NK-92 treated with Interleukin-12 subunit alpha and Interleukin-12 subunit beta, amount 100 ng/mL, for 24 hours (cell line): ENCODE measurements at places on chromosomes 5 and 9.

DNA sequence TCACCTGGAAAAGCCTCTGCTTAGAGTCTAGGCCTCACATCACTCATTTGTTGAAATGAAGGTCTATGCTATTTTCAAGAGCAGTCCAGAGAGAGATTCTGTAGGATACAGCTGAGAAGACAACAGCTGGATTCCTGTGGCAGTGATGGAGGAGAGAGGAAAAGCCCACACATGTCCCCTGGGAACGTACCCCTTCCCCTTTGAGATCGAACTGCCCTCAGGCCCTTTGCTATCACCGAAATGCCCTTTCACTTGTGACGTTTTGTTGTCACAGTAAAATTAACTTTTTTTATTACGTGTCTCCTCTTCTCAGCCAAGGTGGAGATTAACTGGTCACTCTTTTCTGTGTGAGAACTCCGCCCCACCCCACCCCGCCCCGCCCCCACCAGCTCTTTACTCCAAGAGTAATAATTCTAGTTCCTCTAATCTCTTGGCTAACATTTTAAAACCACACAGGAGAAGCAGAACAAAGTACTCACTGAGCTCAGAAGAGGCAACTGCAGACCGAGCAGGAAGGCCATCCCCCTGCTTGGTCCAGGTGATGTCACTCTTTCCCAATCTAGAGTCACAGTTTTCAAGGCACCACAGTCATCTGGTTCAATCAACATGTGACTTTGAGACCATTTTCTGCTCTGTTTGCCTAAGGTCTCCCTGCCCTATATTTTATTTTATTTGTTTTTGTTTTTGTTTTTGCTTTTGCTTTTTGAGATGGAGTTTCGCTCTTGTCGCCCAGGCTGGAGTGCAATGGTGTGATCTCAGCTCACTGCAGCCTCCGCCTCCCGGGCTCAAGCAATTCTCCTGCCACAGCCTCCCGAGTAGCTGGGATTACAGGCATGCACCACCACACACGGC, 105.6 kb downstream of the SUSD1 start:
- DNase-seq, result no peak

DNA sequence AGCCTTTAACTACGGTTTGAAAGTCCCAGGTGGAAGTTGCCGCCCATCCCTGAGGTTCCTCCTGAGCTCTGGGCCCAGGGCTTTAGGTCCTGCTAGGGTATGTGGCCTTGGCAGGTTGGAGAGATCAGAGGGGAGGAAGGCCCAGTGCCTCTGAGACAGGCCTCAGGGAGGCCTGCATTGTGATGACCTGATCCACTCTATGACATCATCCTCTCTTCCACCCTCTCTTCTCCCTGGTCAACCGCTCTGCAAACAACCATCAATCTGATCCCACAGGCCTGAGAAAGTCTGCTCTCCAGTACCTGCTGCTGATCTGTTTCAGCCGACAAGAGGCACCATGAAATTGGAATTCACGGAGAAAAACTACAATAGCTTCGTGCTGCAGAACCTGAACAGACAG, at the start of gene CCIN:
Gene CCIN (plus strand): TSS at position 223 of the 400 bp plus-strand sequence. CDS start 115 bp downstream, at position 338.
- DNase-seq, result no peak

DNA sequence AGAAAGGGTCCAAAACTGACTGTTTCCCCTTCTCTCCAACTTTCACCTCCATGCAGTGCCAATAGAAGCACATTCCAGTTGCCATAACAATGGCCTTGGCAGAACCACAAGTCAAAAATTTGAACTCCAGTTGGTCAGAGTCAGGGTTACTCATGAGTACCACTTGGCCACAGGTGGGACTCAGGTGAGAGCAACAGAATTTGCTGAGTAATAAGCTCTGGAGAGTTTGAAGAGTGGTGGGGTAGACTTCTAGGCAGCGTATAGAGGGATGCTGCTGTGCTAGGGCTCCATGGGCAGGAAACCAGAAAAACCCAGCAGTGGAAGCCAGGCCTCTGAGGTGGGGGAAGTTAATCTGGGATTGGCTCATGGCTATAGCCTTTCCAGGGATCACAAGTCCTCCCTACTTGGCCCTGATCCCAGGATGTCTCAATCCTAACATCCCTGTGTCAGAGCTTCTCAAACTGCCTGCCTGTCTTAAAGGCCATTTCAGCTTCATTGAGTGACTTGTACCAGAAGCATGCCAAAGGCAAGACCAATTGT, 30.2 kb downstream of the SNX18 start:
- DNase-seq, result no peak

- no peak for DNase-seq
Observed at GRCh38 chr5:170108266-170108785, 2.6 kb downstream of the FOXI1 start.

DNA sequence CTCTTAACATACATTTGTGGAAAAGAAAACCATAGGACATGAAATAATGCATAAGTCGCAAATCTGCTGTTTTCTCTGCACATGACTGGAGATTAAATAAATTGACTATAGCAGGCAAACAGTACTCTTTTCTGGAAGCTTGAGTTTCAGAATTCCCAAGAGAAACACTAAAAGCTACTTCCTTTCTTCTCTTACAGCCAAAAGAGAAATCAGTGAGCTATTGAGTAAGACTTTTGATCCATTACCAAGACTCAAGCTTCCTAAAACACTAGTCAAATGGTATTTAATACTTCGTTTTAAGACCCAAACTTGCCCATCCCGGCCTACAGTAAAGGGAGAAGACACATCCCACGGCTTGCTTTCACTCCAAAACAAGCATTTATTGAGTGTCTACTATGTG, 335.8 kb upstream of the PUM3 start:
- no peak for DNase-seq

DNA sequence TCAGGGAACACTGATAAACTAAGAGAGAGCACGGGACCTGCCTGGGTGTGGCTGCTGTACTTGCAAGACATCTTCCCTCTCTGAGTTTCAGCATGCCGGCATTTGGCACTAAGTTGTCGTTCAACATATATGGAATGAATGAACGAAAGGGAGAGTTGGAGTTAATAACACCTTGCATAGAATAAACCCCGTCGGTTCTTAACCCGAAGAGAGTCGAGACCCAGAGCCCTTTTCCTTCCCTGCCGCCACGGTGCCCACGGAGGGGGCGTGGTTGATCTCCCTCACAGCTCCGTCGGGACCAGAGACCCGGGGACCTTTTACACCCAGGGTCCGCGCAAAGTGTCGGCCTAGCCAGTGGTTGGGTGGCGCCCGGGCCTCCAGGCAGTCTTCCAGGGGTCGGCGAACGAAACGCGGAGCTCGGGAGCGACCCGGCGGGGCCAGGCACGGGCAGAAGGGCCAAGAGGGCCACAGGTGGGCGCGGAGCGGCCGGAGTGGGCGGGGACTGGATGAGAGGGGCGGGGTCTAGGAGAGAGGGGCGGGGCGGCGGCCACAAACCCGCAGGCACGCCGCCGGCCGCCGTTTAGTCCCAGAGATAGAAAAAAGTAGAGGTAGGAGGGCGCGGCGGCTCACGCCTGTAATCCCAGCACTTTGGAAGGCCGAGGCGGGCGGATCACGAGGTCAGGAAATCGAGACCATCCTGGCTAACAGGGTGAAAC, 735 bp upstream of the RPL26L1 start:
- no peak for DNase-seq
